Colonic mucosa (tissue), 4 donors: ENCODE measurements at places on chromosomes 13 and 19. TPM values are rescaled to one million over a fixed set of nuclear protein-coding genes. Genes with fewer than 3 reads are reported as not detected.

ZNF709 gene
- 2.0 TPM for total RNA-seq

FAM216B gene
- 0.08 TPM for total RNA-seq

PABPC3 gene
- total RNA-seq = 0.35 TPM

SIAH3 gene
- total RNA-seq = not detected

ZNF773 gene
- 4.7 TPM for total RNA-seq

DIRAS1 gene
- 0.49 TPM for total RNA-seq

MBD3L2 gene
- not detected for total RNA-seq

LAIR1 gene
- total RNA-seq = 5.2 TPM
